ENCODE measurements at places on chromosomes 16 and 17. TPM values are rescaled to one million over a fixed set of nuclear protein-coding genes. Genes with fewer than 3 reads are reported as not detected.

GRCh38 chr16:1645914-1646525 is 32.1 kb upstream of the JPT2 start:
- ATAC-seq, result no peak

DNA sequence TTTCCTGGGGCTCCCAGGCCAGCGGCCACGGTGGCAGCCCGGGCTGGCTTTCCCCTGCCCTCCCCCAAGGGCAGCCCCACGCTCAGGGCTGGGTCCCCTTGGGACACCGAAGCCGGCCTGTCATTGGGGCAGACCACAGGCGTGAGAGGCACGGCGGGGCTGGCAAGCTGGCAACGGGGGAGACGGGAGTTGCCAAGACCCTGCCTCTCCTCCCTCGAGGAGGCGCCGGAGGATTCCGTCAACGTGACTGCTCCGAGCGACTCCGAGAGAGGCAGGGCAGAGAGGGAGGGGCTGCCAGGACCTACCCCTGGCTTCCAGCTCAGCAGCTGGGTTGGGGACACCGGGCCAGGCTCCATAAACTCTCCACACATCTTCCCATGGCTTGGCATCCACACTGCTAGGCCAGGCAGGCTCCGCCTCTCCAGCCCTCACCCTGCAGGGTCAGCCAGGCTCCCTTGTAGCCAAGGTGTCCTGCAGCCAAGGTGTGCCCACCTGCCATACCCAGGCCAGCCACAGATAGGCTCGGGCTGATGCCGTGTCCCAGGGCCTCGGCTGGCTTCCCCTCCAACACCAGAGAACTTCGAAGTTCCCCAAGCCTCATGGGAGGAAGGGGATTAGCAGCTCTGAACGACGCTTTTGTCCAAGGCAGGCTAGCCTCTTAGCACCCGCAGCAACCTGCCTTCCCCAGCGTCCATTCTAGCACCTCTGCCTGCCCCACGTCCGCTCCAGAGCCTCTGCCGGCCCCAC is 25.5 kb downstream of the TIMM22 start:
- ATAC-seq, result no peak

USP32 gene
- total RNA-seq, result 32.1 TPM

CCL4 gene
- not detected for total RNA-seq

DNA sequence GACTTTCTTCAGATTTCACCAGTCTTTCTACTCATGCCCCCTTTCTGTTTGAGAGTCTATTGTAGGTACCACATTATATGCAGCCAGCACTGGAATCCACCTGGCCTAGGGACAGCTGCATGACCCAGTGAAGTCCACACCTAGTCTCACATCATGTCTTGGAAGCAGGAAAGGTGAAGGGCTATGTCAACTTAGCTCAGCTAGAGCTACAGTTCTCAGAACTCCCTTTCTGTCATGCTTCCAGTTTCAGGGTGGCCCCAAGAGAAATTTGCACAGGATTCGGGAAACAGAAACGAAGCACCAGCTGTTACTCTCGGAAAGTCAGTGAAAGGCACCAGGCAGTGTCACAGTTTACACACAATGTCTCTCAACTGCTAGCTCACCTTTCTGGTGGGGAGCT is 51.6 kb upstream of the NLRP1 start:
- no peak for ATAC-seq

GRCh38 chr17:2172077-2172851 is 117.4 kb downstream of the HIC1 start:
- peak; percentile 79 for ATAC-seq

- ATAC-seq, result no peak
These were observed 15.5 kb downstream of the QRICH2 start for GRCh38 chr17:76292567-76292966.

DNA sequence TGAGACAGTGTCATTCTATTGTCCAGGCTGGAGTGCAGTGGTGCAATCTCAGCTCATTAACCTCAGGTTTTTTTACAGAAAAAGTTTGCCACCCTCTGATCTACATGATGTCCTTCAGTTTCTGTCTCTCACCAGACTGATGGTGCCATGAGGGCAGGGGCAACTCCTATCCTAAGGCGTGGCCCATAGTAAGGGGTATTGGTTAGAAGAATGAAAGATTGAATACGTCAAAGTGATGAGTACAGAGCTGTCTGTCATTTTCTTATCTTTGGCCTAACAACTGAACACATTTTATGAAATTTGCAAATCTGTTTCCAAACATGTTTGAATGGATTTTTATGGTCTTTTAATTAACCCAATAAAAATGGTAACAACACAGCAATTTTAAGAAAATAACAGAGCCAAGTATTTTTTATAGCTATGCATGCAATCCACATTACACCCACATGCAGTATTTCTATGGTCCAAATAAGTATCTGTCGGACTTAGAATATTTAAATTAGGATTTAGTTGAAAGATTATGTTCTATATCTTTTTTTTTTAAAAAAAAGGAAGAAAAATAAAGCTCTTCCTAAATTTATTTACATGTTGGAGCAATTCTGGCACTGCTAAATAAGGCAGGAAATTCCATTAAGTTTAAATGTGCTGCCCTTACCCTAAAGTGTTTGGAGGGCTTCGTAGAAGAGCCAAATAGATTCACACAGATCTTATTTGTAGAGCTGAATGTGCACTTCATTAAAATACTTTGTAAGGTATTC is 192.8 kb downstream of the WWOX start:
- no peak for ATAC-seq

DLX3 gene
- total RNA-seq, result 0.09 TPM

DNA sequence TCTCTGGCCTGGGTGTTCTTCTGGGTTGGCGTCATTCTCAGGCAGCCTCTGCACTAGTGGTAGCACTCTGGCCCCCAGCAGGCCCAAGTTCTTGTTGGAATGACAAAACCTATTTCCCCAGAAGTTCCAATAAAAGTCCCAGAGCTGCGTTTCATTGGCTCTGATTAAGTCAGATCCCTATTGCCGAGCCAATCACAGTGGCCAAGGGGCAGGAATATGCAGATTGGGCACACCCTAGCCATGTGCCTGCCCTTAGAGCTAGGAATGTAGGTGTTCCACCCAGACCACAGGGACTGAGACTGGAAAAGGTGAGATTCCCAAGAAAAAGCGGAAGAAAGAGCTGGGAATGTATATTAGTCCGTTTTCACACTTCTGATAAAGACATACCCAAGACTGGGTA is 44.9 kb upstream of the POLR3E start:
- ATAC-seq, result peak; percentile 79

PDIA2 gene
- total RNA-seq, result 7.6 TPM

GRCh38 chr17:33137426-33137825 is 145.8 kb downstream of the SPACA3 start:
- ATAC-seq, result no peak

RFWD3 gene
- total RNA-seq, result 32.8 TPM

- ATAC-seq, result no peak
These were observed 156.6 kb upstream of the MAF start for GRCh38 chr16:79757163-79757562.

MYH2 gene
- total RNA-seq, result not detected

NPIPA8 gene
- not detected for total RNA-seq

- no peak for ATAC-seq
These were observed 42.5 kb downstream of the IL21R start for GRCh38 chr16:27444470-27444869.

GRCh38 chr16:11407047-11407982 is 62.1 kb downstream of the RMI2 start:
- ATAC-seq, result peak; percentile 75

DNA sequence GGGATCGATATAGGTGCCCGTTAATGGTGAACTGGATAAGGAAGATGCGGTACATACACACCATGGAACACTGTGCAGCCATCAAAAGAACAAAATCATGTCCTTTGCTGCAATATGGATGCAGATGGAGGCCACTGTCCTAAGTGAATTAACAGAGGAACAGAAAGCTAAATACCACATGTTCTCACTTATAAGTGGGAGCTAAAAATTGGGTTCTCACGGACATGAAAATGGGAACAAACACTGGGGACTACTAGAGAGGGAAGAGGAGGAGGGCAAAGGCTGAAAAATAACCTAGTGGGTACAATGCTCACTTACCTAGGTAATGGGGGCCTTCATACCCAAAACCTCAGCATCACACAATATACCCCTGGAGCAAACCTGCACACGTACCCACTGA is 302.6 kb downstream of the XYLT1 start:
- ATAC-seq, result no peak

GRCh38 chr16:65384441-65384840 is 262.6 kb upstream of the CDH11 start:
- no peak for ATAC-seq

GRCh38 chr16:14509675-14510132 is 120.4 kb downstream of the PARN start:
- ATAC-seq, result no peak

- ATAC-seq, result no peak
These were observed 17.9 kb upstream of the SMPD3 start for GRCh38 chr16:68466174-68466573.

DNA sequence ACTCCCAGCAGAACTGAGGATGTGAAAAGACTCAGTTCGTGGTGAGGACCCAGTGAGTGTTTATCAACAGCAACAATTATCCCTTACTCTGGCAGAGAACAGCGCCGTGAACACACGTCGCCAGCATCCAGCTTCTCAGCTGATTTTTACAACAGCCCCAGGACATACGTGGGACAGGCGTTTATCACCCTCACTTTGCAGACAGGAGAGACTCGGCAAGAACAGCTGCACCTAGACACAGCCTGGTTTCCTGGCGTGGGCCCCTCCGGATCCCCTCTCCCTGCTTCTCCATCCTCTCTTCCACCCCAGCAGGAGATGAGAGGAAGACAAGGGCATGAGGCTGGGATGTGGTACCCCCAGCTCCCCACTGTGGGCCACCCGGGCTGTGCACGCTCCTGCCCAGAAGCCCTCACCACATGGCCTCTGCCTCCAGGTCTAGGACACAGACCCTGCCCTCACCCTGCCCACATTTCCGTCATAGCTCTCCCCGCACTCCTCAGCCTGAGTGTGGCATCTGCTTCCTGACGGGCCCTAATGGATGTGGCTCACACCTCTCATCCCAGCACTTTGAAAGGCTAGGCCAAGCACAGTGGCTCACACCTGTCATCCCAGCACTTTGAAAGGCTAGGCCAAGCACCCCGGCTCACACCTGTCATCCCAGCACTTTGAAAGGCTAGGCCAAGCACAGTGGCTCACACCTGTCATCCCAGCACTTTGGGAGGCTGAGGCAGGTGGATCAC is 17.5 kb downstream of the ABR start:
- ATAC-seq, result peak; percentile 10
